ENCODE measurements at places on chromosomes 7 and 10.

DNA sequence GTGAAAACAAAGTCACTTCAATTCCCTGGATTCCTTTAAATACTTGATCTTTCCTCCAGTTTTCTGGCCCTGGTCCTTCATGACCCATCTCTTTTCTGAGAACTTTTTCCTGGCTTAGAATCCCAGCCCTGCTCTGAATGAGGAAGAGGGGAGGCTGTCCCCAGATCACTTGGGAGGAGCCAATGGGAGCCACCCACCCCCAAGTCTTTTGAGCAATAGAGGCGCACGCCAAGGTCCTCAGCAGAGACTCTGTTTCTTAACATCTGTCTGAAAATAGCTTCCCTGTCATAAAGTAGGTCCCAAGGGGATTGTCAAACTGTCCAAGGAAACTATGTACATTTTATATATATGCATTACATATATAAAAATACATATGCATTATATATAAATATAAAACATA, 126.8 kb downstream of the ADRA2A start:
- DNase-seq = no peak

GRCh38 chr10:230758-231157, 95.5 kb downstream of the ZMYND11 start:
- DNase-seq = no peak

- no peak for DNase-seq
These were observed 782.7 kb downstream of the ANKRD7 start for GRCh38 chr7:119007236-119007635.

DNA sequence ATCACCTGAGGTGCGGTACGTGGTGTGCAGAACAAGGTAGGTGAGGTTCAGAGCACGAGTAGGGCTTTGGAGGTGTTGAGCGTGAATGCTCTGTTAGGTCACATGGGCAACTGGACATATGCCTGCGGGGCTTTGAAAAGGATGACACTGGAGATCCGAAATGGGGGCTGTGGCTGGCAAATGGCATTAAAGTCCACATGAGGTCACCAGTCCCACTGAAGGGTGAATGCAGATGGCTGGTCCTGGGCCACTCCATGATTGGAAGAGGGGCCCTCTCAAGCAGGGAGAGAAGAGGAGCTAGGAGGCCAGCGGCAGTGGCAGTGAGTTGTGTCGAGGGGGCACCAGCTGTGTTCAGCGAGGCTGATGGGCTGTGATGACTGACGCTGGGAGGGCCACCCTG, 254.9 kb upstream of the SHH start:
- no peak for DNase-seq

DNA sequence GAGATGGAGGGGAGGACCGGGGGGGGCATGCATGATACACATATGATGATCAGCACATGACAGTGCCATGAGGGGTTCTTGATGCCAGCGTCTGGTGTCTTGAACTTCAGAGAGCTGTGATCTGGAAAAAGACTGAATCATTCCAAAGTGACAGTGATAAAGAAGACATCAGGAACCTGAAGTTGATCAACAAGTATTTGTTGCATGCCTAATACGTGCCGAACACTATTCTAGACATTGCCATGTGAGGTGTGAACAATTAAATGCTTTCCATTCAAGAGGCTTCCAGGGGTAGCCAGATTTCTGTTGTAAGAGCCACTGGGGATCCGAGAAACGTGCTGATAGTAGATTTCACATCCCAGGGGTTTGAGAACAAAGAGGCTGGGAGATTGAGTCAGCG, 6.2 kb downstream of the MCM10 start:
- DNase-seq = no peak

DNA sequence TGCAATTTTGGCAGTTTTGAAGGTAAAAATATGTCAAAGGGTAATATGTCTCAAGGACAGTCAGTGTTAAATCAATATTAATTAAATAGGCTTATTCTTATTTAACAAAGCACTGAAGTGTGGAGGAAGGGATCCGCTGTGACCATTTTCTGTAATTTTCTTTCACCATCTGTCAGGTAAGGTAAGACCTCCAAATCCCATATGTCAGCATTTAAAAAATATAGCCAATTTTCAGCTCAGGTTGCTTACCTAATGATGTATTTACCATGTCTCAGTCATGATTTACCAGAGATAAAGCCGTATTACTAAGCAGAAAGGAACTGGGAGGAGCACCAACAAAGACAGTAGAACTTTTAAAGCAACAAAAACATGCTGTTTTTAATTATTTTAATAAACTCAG, 683.9 kb downstream of the CCSER2 start:
- DNase-seq = no peak

GRCh38 chr10:76469675-76470074, 1038.3 kb downstream of the LRMDA start:
- DNase-seq = no peak

Data from activated CD4-positive, alpha-beta memory T cell treated with anti-CD3 and anti-CD28 coated beads for 36 hours (primary cell).